Natural killer cell treated with Interleukin-12 subunit alpha and Interleukin-12 subunit beta and Interleukin-15 and Interleukin-18, amount 100 ng/mL, for 72 hours (primary cell): ENCODE measurements at places on chromosomes 6 and 20. TPM values are rescaled to one million over a fixed set of nuclear protein-coding genes. Genes with fewer than 3 reads are reported as not detected.
A peak's percentile ranks its signal among the peaks of the same experiment; 100 is the strongest.

FOXS1 gene
- total RNA-seq: not detected

DDAH2 gene
- total RNA-seq: 18.8 TPM

C20orf204 gene
- 6.3 TPM for total RNA-seq

SIRPA gene
- total RNA-seq: 0.14 TPM

KLHDC3 gene
- 60.8 TPM for total RNA-seq

BMP6 gene
- total RNA-seq: not detected

C6orf132 gene
- total RNA-seq: 0.42 TPM

GRCh38 chr6:42368181-42368580 lies 83.5 kb downstream of the TRERF1 start:
- no peaks in the 10 kb centered on the region for H3K27me3 ChIP-seq
- H3K27ac ChIP-seq: peak overlapping the region; percentile 96
- DNase-seq: peak; percentile 69
- H3K4me1 ChIP-seq: peaks cover 71% of the 10 kb centered on the region
- H3K4me3 ChIP-seq: peak overlapping the region; percentile 81

- H3K4me1 ChIP-seq: no peaks in the 10 kb centered on the region
- no peak for DNase-seq
- no peak overlapping the region for H3K4me3 ChIP-seq
- no peak overlapping the region for H3K27ac ChIP-seq
- peaks cover 26% of the 10 kb centered on the region for H3K27me3 ChIP-seq
Measured at GRCh38 chr6:142118328-142118727, 14.4 kb upstream of the GJE1 start.

GRCh38 chr20:15594158-15594695 lies 979.0 kb downstream of the KIF16B start:
- H3K4me3 ChIP-seq: no peak overlapping the region
- no peak overlapping the region for H3K27ac ChIP-seq
- H3K27me3 ChIP-seq: no peaks in the 10 kb centered on the region
- no peaks in the 10 kb centered on the region for H3K36me3 ChIP-seq
- no peaks in the 10 kb centered on the region for H3K4me1 ChIP-seq

- DNase-seq: no peak
- no peak overlapping the region for H3K4me3 ChIP-seq
- peaks cover 28% of the 10 kb centered on the region for H3K36me3 ChIP-seq
Measured at GRCh38 chr20:7996898-7997297, 22.7 kb downstream of the TMX4 start.

DNA sequence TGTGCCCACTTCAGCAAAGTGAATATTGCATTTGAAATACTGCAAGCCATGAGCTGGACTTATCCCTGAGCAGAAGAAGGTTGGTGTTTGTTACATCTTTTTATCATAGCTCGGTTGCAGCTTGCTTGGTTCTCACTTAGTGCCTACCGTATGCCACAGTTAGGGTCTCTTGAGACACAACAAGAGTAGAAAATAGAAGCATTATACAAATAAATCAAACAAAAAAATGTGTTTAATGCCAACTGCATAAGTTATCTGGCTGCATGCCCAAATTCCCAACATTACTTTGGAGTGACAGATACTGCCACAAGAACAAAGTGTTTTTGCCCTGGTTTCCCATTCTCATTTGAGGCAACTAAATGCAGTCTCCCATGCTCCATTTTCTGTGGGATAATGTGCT lies 53.9 kb upstream of the LAMP5 start:
- H3K27me3 ChIP-seq: no peaks in the 10 kb centered on the region
- H3K4me1 ChIP-seq: no peaks in the 10 kb centered on the region
- no peak overlapping the region for H3K4me3 ChIP-seq
- no peak overlapping the region for H3K27ac ChIP-seq

- H3K4me1 ChIP-seq: no peaks in the 10 kb centered on the region
- H3K36me3 ChIP-seq: no peaks in the 10 kb centered on the region
- H3K27me3 ChIP-seq: no peaks in the 10 kb centered on the region
- DNase-seq: no peak
- H3K27ac ChIP-seq: no peak overlapping the region
Measured at GRCh38 chr6:165618241-165618640, 44.8 kb downstream of the PDE10A start.

GRCh38 chr6:14770572-14770971 lies 475.3 kb upstream of the JARID2 start:
- no peak overlapping the region for H3K27ac ChIP-seq
- H3K4me1 ChIP-seq: peaks cover 5% of the 10 kb centered on the region
- H3K27me3 ChIP-seq: peaks cover 7% of the 10 kb centered on the region

GRCh38 chr6:154962753-154963152 lies 32.4 kb upstream of the TIAM2 start:
- peaks cover 6% of the 10 kb centered on the region for H3K4me1 ChIP-seq
- no peak overlapping the region for H3K4me3 ChIP-seq
- no peak for DNase-seq
- no peak overlapping the region for H3K27ac ChIP-seq
- H3K27me3 ChIP-seq: no peaks in the 10 kb centered on the region

DNA sequence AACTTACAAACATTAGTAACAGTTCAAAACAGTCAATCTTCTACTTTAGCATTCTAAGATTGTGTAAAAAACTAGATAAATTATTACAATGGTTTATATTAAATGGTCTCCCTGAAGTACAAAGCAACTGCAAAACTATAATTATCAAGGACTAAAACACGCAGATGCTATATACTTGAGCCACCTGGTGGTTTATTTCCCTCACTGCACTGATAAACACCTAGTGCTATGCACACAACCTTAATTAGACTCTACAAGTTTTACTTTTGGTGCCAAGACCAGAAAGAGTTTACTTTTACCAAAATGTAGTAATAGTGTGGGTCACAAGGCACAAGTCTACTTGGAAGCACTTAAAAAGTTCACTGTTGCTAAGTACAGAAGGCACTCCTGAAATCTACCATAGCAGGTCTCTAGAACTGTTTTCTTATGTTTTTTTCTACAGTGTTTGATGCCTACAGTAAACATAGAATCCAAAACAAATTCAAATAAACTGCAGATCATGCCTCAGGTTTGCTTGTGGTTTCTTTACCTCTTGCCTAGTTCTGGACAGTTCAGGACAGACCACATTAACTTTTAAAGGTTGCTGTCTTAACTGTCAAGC lies 49.2 kb downstream of the GMDS start:
- H3K27me3 ChIP-seq: no peaks in the 10 kb centered on the region
- H3K27ac ChIP-seq: no peak overlapping the region
- H3K4me3 ChIP-seq: no peak overlapping the region
- DNase-seq: no peak
- peaks cover 2% of the 10 kb centered on the region for H3K4me1 ChIP-seq

DNA sequence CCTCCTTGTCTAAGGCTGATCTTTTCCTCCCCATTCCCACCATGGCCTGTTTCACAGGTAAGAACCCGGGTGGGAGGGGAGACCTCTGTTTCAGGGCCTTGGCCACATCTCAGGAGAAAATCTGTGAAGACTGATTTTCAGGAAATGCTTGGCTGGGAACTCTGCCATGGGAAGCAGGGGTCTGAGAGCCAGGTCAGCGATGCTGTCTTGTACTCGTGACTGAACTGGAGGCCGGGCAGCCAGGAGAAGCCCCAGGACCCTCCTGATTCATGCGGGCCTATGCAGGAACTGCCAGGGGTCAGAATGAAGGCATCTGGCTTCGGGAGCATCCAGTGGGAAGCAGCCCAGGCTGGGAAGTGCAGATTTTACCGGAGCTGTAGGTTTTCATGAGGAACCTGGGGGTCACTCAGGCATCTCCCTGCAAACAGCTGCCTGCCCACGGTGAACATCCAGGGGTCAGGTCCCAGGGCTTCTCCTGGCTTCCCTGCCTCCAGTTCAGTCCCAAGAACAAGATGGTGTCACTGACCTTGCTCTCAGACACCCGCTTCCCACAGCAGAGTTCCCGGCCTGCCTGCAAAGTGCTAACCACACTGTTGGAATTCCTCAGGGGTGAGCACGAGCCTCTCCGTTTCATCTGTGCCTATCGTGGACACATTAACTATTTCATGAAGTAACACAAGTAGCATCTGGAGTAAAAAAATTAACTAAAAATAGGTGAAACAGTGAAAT lies 90.2 kb upstream of the SULF2 start:
- H3K4me3 ChIP-seq: no peak overlapping the region
- H3K27me3 ChIP-seq: peaks cover 2% of the 10 kb centered on the region
- H3K4me1 ChIP-seq: no peaks in the 10 kb centered on the region

- H3K4me3 ChIP-seq: no peak overlapping the region
- no peaks in the 10 kb centered on the region for H3K27me3 ChIP-seq
Measured at GRCh38 chr20:19070681-19071445, 141.6 kb upstream of the SLC24A3 start.

- H3K4me1 ChIP-seq: no peaks in the 10 kb centered on the region
- no peak for DNase-seq
- peaks cover 4% of the 10 kb centered on the region for H3K27me3 ChIP-seq
- H3K36me3 ChIP-seq: no peaks in the 10 kb centered on the region
- H3K4me3 ChIP-seq: no peak overlapping the region
- no peak overlapping the region for H3K27ac ChIP-seq
Measured at GRCh38 chr6:150503586-150504339, 95.9 kb upstream of the PLEKHG1 start.

DNA sequence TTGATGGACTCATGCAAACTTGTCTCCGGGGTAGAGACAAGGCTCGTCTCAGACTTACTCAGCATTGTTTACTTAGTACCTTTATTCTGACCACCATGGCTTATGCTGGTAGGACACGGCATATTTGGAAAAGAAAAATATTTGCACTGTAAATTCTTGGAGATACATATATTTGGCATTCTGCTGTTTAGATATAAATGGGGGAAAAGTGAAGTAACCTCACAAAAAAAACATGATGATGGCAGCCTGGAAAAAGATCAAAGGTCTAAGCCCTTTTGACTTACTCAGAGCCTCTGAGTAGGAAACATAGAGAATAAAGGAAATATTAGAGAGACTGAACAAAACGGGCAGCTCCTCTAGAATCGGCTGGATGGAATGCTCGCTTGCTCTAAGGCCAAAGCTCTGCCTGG lies 32.5 kb downstream of the PDE10A start:
- no peaks in the 10 kb centered on the region for H3K36me3 ChIP-seq
- no peak for DNase-seq
- H3K27me3 ChIP-seq: peaks cover 3% of the 10 kb centered on the region
- no peak overlapping the region for H3K27ac ChIP-seq

DNA sequence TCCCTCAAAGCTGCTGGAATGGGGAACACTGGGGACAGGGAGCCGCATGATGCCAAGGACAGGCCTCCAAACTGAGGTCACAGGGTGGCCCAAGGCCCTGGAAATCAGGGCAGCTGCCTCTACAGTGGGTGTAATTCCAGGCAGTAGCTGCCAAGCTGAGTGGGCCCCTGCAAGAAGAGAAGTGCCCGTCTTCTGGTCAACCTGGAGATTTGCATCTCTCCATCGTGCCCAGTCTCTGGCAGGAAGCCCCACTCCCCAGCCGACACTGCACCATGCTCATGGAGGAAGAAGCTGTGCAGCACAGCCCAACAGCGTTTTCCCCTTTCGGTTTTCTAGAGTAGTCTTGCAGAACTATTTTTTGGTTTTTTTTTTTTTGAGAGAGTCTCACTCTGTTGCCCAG lies 2.2 kb upstream of the FAM209A start:
- H3K27me3 ChIP-seq: no peaks in the 10 kb centered on the region
- no peaks in the 10 kb centered on the region for H3K4me1 ChIP-seq
- DNase-seq: no peak
- no peak overlapping the region for H3K4me3 ChIP-seq
- peaks cover 31% of the 10 kb centered on the region for H3K36me3 ChIP-seq

DNA sequence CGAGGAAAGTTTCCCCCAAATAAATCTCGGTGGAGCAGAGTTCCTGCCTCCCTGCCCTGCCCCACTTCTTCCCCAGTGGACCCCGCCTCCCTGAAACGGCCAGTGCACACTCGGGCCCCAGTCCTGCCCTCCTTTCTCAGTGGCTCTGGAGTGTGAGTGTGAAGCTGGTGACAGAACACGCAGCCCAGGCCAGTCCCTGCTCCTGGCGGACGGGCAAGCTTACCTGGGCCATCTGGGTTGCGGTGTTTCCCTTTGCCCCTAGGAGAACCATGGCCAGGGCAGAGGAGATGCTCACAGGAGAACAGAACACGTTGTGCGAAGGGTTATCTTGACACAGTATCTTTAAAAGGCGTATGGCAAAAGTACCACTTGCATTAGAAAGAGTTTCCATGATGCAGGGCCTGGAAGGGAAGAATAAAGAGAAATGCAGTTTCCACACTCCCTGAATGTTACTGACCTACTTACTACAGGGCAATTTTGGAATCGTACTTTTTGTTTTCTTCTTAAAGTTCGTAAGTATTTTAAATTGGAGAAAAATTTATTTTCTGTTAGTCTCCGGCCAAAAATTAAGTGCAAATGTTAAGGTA lies 2.8 kb downstream of the SERPINB9 start:
- H3K4me1 ChIP-seq: peaks cover 53% of the 10 kb centered on the region
- H3K27ac ChIP-seq: peak overlapping the region; percentile 97
- peaks cover 38% of the 10 kb centered on the region for H3K36me3 ChIP-seq
- H3K27me3 ChIP-seq: no peaks in the 10 kb centered on the region
- no peak for DNase-seq
- peak overlapping the region; percentile 99 for H3K4me3 ChIP-seq

DNA sequence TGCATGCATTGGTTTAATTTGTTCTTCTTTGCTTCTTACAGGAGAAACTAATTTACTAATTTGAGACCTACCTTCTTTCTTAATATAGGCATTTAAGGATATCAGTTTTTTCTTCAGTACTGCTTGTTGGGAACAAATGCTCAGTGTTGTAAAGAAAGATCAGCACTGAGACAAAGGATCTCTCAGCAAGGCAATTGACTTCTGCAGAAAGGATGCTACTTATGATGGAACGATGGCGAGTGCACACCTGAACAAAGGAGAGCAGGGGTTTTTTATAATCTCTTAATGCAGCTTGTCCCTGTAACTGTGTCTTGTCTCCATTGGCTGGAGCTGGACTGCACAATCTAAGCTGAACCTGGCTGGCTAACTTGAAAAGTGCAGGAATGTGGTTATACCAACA lies 64.2 kb downstream of the RPP21 start:
- no peak overlapping the region for H3K27ac ChIP-seq
- peaks cover 13% of the 10 kb centered on the region for H3K4me1 ChIP-seq
- no peak for DNase-seq
- H3K27me3 ChIP-seq: peaks cover 54% of the 10 kb centered on the region
- H3K4me3 ChIP-seq: no peak overlapping the region
- H3K36me3 ChIP-seq: peaks cover 13% of the 10 kb centered on the region

- H3K4me3 ChIP-seq: no peak overlapping the region
- no peak overlapping the region for H3K27ac ChIP-seq
- DNase-seq: no peak
Measured at GRCh38 chr6:118524686-118525085, 23.4 kb upstream of the PLN start.

- peaks cover 16% of the 10 kb centered on the region for H3K4me1 ChIP-seq
- H3K4me3 ChIP-seq: peak overlapping the region; percentile 45
- peak overlapping the region; percentile 39 for H3K27ac ChIP-seq
- no peaks in the 10 kb centered on the region for H3K27me3 ChIP-seq
- H3K36me3 ChIP-seq: no peaks in the 10 kb centered on the region
Measured at GRCh38 chr6:37007340-37008043, 2.0 kb downstream of the FGD2 start.

GRCh38 chr6:109496036-109496772 lies 13.2 kb upstream of the ZBTB24 start:
- H3K36me3 ChIP-seq: no peaks in the 10 kb centered on the region
- H3K4me3 ChIP-seq: no peak overlapping the region
- peaks cover 8% of the 10 kb centered on the region for H3K4me1 ChIP-seq
- no peak for DNase-seq
- H3K27me3 ChIP-seq: peaks cover 12% of the 10 kb centered on the region
